ENCODE measurements at places on chromosomes 5 and 9.

DNA sequence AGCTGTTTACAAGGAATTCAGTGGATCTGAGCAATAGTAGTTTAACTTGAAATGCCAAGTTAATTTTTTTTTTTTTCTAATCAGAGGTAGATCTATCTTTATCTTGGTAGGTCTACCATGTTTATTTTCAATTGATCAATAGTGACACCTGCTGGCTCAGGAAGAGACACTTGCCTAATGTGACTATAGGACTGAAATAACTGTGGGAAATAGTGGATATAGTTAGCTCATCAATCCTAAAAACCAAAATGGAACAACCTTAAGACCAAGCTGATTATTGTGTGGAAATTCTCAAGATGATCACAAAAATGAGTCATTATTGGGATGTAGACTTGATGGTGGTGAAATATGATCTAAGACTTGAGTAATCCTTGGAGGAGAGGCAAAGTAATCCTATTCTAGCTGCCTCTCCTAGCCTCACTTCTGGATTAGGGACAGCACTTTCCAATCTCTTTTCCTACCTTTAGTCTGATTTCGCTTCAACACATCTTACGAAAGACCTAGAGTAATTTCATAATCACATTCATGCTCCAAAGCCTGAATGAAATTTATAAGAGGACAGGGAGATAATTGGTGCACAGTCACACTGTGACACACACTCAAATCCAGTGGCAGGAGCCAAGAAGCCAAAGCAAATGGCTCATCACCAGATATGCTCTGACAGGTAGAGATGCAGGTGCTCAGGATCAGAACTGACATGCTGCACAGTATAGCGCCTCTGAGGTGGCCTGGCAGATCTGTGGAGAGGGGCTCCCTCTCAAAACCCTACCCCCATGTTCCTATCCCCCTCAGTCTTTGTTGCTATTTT, 156.3 kb downstream of the HMHB1 start:
- no peak for DNase-seq

- no peak for DNase-seq
Measured at GRCh38 chr5:601771-602465, 10.2 kb upstream of the CEP72 start.

DNA sequence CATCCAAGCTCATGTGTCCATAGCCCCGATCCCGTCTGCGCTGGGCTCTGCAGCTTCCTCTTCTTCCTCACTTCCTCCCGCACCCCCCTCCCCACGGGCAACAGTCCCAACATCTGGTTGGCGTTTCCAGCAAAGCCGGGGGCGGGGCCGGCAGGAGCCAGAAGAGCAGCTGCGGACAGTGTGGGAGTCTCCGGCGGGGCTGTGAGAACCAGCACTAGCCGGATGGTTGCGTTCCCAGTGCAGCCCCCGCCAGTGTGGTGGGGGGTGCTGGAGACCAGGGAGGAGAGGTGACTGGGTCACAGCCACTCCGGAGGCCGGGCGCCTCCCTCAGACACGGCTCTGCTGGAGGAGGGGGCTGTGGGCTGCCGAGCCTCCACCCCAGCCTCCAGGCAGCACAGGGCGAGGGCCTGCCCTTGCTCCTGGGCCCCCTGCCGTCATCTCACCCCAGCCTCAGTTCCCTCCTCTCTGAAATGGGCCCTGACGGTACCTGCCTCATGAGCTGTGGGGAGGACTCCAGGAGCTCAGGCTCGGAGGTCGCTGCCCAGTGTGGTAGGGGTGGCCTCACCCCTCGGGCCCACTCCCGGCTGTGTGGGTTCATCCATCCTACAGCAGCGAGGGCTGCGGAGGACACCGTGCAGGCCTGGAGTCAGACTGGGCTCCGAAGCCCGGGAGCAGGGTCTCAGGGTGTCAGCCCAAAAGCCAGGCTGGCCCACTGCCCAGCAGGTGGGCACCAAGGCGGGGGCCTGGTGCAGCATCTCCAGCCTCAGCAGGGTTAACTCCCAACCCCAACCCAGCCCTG, 41.5 kb upstream of the NOTCH1 start:
- DNase-seq: peak; percentile 39

GRCh38 chr9:99351647-99352046, 129.6 kb downstream of the SEC61B start:
- no peak for DNase-seq

- DNase-seq: peak; percentile 33
Measured at GRCh38 chr5:124056991-124057723, 545.2 kb downstream of the CSNK1G3 start.

DNA sequence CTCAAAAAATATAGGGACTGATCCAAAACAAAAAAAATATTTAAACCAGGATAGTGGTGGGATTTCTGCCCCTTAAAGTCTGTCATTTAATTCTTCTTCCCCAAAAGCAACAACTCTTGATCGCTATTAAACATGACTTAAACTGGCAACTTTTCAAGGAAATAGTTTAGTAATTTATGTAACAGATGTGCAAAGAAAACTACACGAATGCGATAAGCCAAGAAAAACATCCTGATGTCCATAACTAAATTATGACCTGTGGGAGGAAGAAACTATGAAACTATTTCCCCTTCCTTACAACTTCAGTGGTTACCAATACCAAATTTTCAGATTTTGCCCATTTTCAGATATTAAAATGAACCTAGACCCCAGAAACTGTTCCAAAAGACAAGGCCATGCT, 31.5 kb downstream of the CLINT1 start:
- no peak for DNase-seq

GRCh38 chr5:157865781-157866180, 6.8 kb upstream of the CLINT1 start:
- no peak for DNase-seq

- DNase-seq: no peak
Measured at GRCh38 chr5:16853518-16853917, 82.6 kb downstream of the MYO10 start.

Measured in CD4-positive, alpha-beta T cell treated with Interleukin-4 for 1 hour (primary cell).